ENCODE measurements at places on chromosomes 12 and 14.

DNA sequence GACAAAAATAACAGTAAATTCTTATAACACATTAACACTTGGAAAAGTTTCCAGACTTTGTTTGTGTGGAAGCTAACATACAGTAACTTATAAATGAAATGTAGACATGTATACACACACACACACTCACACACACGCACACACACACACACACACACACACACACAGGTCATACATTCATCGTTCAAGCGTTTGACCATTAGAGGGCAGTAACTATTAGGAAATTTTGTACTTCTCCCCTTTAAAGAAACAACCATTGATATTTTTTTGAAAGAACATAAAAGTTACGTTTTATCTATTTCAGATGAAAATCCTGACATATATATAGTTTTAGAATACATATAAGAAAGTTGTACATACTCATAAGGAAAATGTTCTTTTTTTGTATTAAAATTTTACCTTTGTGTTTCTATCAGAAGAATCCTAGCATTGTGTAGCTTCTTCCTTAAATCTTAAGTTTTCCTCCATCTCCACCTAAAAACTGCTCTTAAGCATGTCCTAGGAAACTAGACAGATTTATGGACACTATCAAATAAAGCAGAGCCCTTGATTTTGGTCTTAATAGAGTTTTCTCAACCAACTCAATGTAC is 29.0 kb downstream of the PTPRQ start:
- no peaks in the 10 kb centered on the region for H3K36me3 ChIP-seq
- DNase-seq, result no peak

DNA sequence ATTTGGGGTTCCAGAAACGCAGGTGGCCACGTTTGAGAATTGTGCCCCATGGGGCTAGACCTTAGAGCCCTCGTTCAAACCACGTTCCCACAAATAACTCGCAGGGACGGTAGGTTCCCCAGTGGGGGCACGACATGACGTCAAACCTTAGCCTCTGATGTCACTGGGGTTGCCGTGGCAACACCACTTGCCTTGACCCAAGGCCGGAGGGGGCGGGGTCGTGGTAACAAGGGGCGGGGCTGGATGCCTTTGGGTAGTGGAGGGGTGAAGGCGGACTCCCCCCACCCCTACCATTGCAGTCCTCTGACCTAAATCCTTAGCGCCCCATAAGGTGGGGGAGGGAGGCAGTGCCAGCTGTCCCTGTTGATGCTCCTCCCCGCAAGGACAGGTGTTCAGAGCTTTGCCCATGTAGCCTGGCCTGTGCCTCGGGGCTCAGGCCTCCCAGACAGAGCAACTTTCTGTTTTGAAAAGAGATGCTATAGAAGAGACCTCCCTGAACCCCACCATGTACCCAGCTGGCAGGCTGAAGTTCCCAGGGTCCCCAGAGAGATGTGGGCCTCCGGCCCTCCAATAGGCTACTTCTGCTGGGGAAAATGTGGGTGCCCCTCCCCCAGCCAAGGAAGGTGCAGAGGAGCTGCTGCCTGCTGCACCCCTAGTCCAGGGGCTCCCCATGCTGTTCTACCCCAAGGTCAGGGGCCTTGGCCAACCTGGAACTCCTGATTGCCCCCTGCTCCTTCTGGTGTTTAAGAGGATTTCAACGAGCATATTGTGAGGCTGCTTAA is 1.9 kb downstream of the FAM222A start:
- DNase-seq, result no peak
- H3K4me1 ChIP-seq, result peaks cover 53% of the 10 kb centered on the region
- peak overlapping the region; percentile 59 for H3K27ac ChIP-seq
- no peaks in the 10 kb centered on the region for H3K36me3 ChIP-seq

DNA sequence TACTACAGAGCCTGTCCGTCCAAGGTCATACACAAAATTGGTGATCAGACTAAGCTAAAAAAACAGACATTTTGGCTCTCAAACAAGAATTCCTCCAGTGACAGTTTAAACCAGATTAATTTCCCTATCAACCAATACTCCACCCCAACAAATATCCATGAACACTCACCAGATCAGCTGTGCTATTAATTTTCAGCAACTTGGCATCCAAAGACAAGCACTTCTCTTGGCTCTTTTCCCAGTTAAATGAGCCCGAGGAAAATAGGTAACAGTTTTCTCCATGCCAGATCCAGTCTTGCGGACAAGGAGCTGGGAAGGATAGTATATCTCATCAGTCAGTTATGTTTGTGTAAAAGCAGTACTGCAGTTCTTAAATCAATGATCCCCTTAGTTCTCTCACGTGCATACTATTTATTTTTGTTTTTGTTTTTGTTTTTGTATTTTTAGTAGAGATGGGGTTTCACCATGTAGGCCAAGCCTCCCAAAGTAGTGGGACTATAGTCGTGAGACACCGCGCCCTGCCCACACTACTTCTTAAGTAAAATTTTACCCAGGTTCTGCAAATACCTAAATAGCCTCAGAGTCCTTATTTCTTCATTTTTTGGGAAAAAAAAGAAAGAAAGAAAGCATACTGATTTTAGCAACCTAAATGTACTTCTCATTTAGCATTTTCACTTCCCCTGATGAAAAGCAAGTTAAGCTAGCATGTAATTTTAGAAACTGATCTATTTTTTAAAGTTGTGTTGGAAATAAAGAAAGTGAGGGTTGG is 11.1 kb downstream of the OLR1 start:
- no peaks in the 10 kb centered on the region for H3K27me3 ChIP-seq
- H3K27ac ChIP-seq, result peak overlapping the region; percentile 31
- DNase-seq, result no peak
- no peaks in the 10 kb centered on the region for H3K36me3 ChIP-seq
- H3K4me3 ChIP-seq, result no peak overlapping the region

DNA sequence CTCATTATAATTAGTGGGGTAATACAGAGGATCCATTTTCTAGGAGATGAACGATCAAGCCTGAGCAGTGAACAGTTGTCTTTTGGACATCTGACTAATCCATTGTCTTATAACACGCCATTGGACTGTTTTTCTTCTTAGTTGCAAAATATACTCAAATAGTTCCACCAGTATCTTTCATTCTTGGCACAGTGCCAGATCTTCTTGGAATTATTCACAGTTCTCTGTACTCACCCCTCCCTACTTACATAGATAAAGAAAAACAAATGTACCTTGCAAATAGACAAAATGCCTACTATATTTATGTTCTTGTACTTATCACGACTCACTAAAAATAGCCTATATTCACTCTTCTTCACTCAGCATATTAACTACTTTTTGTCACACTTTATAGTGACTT is 3.8 kb downstream of the CBLN3 start:
- H3K27ac ChIP-seq, result no peak overlapping the region
- H3K36me3 ChIP-seq, result no peaks in the 10 kb centered on the region
- no peaks in the 10 kb centered on the region for H3K27me3 ChIP-seq
- no peak for DNase-seq
- no peaks in the 10 kb centered on the region for H3K4me1 ChIP-seq

GRCh38 chr12:16449459-16449858 is 102.0 kb downstream of the MGST1 start:
- H3K4me1 ChIP-seq, result no peaks in the 10 kb centered on the region
- no peaks in the 10 kb centered on the region for H3K36me3 ChIP-seq
- DNase-seq, result no peak
- H3K27me3 ChIP-seq, result no peaks in the 10 kb centered on the region
- H3K27ac ChIP-seq, result no peak overlapping the region
- H3K4me3 ChIP-seq, result no peak overlapping the region

- no peak overlapping the region for H3K4me3 ChIP-seq
- no peak for DNase-seq
- H3K27me3 ChIP-seq, result no peaks in the 10 kb centered on the region
These were observed 115.2 kb downstream of the TMEM132D start for GRCh38 chr12:129788506-129789084.

DNA sequence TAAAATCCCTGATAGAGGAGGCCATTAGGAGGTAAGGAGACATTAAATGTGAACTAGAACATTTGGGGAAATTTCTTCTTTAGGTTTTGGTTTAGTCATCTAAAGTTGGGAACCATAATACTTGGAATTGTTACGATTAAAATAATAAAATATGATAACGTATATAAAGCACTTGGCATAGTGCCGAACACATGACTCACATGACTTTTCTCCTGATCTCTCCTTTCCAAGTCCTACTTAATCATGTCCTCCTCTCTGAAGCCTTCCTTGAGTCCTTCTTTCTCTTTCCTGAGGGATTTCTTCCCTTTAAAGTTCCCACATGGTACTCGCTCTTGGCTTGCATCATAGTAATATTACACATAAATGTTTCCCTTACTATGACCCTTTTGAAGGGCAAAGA is 20.0 kb downstream of the BEST3 start:
- H3K27me3 ChIP-seq, result no peaks in the 10 kb centered on the region
- no peak overlapping the region for H3K4me3 ChIP-seq
- no peak for DNase-seq
- no peaks in the 10 kb centered on the region for H3K4me1 ChIP-seq
- no peak overlapping the region for H3K27ac ChIP-seq

Measured in sigmoid colon (tissue), 7 donors.